ENCODE measurements at places on chromosomes 2 and 18.

- no peak for DNase-seq
Observed at GRCh38 chr2:188819792-188820191, 154.4 kb upstream of the COL3A1 start.

- no peak for DNase-seq
Observed at GRCh38 chr2:5781679-5782078, 89.5 kb downstream of the SOX11 start.

DNA sequence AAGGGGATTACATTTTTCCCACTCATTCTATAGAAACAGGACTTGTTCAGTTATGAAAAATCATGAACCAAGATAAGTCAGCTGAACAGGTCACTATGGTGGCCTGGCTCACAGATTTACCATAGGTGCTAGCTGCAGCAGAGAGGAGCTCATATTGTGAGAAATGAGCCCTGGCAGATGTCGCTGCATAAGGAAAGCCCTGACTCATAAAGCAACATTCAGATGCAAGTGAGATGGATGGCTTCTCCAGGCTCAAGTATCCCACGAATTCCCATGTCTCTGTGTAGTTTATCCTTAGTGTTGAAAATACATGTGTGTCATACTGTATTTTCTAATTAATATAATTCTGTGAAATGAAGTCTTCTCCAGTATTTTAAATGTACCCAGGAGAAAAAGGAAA, 115.0 kb upstream of the LHCGR start:
- DNase-seq = no peak

GRCh38 chr18:27627927-27628326, 442.8 kb upstream of the CHST9 start:
- no peak for DNase-seq

DNA sequence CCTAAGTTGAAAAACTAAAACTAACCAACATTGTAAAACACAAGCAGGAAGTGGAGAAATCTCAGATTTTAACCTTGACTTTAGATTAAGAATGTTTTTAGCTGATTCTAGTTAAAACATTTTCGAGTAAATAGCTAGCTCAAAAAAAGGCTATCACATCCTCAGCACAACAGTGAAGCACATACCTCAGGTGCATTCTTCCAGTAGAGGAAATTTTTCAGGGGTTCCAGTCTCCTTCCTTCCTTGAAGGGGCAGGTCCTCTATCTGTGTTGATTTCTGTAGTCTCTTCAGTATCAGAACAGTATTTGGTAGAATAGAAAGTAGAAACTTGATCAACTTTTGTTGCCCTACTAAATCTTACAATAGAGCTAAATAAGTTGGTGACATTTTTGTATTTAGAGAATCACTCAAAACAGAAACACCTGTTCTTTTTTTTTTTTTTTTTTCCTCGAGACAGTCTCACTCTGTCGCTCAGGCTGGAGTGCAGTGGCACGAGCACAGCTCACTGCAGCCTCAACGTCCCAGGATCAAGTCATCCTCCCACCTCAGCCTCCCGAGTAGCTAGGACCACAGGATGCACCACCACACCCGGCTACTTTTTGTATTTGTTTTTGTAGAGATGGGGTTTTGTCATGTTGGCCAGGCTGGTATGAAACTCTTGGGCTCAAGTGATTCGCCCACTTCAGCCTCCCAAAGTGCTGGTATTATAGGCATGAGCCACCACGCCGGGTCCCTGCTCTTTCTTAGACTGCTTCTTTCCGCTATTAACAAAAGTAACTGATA, 6.9 kb upstream of the GPR155 start:
- no peak for DNase-seq

DNA sequence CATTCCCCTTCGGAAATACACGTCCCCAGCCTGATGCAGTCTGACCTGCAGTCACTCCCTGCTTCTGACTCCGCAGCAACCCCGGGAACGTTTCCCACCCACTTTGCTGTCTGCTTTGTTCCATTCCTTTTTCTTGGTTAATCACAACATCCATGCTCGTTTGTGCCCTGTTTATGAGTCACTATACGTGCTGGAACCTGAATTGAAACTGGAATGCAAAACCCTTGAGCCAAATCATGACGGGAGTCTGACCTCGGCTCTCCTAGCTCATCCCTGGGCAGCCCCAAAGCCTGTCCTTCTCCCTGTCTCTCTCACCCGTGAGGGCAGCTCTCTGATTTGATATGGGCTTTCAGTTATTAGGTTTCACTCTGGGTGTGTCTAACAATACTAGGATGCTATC, 57.1 kb upstream of the RNF152 start:
- peak; percentile 98 for DNase-seq

GRCh38 chr2:238498691-238499295, 72.1 kb downstream of the ASB1 start:
- no peak for DNase-seq

GRCh38 chr2:36371928-36372391, 16.4 kb downstream of the CRIM1 start:
- peak; percentile 81 for DNase-seq

DNA sequence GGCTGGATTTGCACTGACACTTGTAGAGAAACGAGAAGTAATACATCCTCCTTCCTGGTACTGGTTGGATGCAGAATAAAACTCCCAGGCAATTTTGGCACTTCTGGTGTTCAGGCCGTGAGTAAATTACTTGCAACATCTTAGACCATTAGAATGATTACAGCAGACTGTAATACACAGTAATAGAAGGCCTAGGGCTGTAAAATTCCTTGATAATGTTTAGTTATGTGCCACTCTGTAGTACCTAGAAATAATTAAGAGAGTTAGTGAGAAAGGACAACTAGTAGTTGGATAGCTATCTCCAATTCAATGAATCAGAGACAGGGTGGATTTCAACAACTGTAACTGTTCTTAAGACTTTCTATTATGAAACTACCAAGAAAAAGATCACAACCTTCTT, 356.3 kb upstream of the SETBP1 start:
- DNase-seq = no peak

DNA sequence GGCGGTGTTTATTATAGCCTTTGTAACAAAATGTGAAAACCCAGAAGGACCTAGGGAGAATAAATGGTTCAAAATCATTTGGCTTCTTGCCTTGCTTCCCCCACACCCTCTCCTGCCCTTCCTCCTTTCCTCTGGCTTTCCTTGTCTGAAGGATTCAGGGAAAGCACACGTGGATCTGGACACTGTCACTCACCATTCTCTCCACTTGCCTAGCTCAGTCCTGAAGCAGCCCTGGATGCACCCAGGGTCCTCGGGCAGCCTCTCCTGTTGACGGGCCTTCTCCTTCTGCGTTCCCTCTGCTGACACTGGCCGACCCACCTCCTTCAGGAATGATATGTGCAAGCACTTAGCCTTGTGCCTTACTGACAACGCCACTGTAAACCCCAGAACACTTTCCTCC, 68.4 kb downstream of the FAM210A start:
- DNase-seq = no peak

- DNase-seq = no peak
Observed at GRCh38 chr18:13368080-13368813, 149.7 kb downstream of the LDLRAD4 start.

- DNase-seq = no peak
Observed at GRCh38 chr2:234861841-234862735, 89.7 kb upstream of the SH3BP4 start.

DNA sequence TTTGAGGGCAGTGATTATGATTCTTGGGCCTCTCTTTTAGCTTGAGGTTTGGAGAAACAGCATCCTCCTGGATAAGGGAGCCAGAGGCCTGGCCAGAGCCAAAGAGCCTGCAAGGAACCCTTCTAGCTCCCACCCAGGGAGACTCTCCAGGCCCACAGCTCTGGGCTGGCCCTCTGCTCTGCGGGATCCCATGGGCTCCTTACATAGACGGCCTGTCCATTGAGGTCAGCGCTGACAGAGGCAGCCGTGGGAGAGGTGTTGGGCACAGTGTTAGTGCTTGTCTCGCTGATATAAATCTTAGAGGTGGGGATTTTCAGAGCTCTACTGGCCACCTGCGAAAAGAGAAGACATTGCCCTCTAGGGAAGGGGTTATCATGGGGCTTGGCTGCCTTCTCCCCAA, 67.2 kb downstream of the XDH start:
- DNase-seq = no peak

DNA sequence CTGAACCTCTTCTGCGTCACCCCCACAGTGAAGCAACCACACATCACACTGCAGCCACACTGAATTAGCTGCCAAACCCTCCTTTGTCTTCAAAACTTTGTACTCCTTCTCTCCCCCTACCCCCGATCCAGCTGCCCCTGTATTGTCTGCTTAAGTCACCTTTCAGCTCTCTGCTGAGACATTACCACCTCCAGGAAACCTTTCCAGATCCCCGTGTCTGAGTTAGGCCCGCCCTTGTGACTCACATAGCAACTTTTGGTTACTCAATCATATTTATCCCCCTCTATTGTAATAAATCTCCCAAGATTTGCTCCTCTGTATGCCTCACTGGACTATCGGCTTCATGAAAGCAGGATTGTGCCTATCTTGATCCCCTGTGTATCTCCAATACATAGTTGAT, 82.8 kb upstream of the CDCA7 start:
- peak; percentile 40 for DNase-seq

- DNase-seq = no peak
Observed at GRCh38 chr2:214995926-214996670, 142.3 kb downstream of the ABCA12 start.

- no peak for DNase-seq
Observed at GRCh38 chr2:8925411-8925810, 78.1 kb downstream of the MBOAT2 start.

DNA sequence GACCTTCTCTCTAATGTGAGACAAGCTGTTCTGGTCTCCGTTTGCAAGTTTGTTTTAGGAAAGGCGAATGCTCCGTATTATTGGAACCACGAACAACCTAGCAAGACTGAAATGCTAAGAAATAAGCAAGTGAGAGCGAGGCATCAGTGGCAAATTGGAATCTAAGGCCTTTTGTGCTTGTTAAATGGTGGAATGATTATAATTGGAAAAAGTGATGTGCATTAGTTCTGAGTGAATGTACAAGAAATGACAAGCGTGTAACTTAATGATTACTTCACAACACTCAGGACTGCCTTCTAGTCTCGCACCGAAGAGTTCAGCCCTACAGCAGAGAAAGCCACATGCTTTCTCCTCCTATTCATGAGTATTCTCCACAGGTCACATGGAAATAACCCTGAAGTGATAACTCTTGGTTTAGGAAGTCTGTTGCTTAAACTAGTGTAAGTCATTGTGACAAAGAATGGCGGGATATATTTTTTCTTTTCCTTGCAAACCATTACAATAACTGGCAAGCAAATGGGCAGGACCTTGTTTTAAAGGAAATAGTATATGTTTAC, 392.2 kb upstream of the FIGN start:
- no peak for DNase-seq

DNA sequence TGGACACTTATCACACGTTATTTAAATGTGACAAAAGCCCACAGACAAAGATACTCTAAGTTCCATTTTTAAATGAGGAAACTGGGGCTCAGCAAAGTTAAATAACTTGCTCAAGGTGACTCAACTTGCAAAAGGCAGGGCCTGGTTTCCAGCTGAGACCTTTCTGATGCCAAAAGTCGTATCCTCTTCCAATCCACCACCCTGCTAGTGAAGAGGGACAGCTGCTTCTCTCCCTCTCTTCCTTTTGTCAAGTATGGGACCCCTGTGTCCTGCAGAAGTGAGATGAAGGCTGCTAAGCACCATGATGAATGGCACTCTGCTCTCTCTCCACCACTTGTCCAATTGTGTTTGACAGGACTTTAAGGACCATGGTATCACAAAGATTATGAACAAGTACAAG, 140.9 kb downstream of the DYM start:
- no peak for DNase-seq

DNA sequence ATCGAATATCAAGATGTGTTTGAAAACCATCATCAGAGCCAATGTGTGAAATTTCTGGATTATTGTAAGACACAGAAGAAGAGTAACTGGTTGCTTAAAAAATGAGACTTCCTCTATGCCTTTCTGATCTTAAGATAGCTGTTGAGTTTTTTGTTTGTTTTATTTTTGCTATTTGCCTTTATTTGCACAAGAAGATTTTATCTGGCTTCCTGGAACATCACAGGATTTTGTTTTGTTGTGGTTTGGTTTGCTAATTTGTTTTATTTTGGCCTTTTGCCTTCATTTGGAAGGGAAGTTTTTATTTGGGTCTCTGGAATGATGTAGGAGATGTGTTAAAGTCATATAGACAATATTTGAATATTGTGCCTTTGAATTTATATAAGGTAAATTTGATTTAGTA, 3.9 kb upstream of the CYTIP start:
- no peak for DNase-seq

DNA sequence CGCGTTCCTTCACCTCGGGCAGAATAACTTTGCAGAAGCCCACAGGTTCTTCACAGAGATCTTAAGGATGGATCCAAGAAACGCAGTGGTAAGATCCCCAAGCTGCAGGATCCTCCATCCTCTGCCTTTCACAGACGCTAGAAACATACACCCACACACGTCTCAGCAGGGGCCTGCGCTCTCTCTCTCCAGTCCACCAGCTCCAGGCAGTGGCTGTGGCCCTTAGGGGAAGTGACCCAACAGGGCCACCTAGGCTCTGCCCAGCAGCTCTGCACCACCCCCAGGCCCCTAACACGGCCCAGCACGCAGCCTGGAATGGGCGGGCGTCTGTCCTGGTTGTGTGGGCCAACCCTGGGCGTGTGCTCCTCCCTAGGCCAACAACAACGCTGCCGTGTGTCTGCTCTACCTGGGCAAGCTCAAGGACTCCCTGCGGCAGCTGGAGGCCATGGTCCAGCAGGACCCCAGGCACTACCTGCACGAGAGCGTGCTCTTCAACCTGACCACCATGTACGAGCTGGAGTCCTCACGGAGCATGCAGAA, 40.4 kb downstream of the ADI1 start:
- DNase-seq = no peak

- no peak for DNase-seq
Observed at GRCh38 chr18:51275712-51276476, 78.4 kb upstream of the MEX3C start.

GRCh38 chr2:151182899-151183809, 78.5 kb downstream of the RBM43 start:
- DNase-seq = no peak

DNA sequence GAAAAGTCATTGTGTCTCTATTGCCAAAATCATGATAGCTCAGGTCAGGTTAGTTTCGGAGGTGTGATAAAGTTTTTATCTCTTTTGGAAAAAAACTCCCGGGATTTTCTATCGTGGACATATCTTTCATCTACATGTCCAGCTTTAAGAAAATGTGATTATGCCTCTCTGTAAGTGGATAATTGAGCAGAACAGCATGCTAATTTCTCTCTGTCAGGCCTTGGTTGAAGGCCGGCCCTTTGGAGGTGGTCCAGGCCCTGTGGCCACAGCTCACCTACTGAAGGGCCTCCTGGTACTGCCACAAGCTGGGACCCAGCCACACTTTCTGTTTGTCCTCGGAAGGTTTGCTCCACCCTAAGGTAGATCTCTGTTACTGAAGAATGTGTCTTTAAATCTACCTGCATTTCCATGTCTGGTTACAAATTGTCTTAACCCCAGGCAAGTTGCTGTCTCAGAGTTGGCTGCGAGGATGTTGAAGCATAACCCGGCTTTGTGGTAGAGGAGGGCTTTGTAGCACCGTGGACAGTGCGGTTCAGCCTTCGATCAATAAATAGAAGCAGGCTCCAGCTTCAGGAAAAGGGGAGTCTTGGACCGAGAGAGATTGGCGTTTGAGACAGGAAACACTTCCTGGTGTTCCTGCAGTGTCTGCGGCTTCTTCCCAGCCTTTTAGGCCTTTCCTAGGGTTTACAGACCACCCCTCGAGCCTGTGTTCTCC, 25.5 kb downstream of the TCF7L1 start:
- DNase-seq = no peak

- DNase-seq = no peak
Observed at GRCh38 chr2:158965107-158965506, 3.3 kb upstream of the TANC1 start.

GRCh38 chr2:127255721-127256120, 35.6 kb upstream of the CYP27C1 start:
- DNase-seq = no peak
